ENCODE measurements at places on chromosomes 16 and 17. TPM values are rescaled to one million over a fixed set of nuclear protein-coding genes. Genes with fewer than 3 reads are reported as not detected.

DNA sequence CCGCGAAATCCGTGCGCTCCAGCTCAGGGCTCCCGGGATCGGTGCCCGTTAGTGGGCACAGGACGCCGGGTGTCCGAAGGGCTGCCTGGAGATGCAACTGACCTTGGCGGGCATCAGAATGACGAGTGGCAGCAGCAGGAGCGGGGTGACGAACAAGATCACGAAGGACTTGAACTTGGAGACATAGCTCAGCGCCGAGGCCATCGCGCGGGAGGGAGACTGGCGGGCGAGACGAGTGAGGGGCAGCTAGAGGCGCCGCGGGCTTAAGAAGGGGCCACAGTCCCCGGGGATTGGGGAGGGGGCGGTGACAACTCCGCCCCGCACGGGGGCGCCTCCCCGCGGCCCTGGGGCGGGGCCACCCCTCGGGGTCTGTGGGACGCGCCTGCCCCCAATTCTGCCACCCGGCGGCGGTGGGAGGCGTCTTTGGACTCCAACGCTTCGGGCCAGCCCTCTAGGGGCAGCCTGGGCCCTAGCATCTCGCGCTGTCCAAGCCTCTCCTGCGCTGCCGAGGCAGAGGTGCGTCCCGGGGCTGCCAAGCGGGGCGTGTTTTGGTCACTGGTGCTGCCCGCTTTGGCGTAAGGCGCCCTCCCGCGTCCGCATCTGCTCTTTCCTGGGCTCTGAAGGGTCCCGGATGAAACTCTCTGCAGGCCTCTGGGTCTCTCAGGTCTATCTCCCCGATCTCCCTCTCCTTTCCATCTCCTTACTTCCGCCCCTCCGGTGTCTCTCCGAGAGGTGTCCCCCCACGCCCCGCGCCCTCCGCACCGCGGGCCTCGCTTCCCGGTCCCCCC is at the start of gene SLC13A5:
TSS of gene SLC13A5 (minus strand) at position 240 of the 788 bp plus-strand sequence. CDS start at position 204, 36 bp downstream.
- no peak for DNase-seq

DNA sequence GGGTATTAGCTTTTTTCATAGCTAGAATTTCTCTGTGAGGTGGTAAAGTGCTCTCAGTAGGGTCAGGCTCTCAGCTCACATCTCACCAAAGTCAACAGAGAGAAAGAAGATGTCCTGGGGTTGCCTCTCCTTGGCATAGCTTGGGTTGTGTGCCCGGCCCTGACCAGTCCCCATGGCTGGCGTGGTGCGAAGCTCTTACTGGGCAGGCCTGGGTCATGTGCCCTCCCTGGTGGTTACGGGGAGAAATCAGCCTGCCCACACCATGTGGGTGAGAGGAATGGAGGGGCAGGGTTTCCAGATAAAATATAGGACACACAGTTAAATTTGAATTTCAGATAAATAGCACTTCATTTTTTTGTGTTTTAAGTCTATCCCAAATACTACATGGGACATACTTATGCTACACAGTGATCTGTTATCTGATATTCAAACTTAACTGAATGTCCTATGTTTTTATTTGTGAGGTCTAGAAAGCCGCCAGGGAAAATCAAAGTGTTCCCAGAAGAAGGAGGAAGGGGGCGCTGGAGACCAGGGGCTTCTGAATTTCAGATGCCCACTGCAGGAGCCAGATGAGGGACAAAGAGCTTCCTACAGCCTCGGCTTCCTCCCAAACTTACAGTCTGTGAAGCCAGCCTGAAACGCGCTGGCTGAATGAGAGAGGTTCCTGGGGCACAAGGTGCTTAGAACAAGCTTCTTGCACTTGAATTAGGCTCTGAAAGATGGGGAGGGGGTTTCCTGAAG is 45.4 kb downstream of the NKD1 start:
- DNase-seq, result no peak

DNA sequence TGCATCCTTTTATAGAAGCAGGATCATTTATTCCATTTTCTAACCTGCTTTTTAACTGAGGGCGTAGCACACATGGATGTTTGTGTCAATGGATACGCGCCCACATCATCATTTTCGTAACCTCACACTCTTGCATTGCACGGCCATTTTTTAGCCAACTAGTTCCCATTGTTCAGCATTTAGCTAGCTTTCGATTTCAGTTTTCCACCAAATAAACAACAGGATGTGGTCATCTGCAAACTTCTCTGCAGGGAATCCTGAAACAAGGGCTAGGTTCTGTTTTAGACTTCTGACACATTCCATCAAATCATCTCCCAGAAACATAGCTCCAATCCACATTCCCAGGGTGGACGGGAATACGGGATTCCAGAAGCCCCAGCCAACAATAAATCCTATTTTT is 6.4 kb downstream of the CYB561 start:
- DNase-seq, result no peak

GRCh38 chr17:6374271-6374691 is 60.6 kb downstream of the AIPL1 start:
- DNase-seq, result no peak

GRCh38 chr16:67653128-67653788 is 6.8 kb downstream of the ACD start:
- DNase-seq, result no peak

DNA sequence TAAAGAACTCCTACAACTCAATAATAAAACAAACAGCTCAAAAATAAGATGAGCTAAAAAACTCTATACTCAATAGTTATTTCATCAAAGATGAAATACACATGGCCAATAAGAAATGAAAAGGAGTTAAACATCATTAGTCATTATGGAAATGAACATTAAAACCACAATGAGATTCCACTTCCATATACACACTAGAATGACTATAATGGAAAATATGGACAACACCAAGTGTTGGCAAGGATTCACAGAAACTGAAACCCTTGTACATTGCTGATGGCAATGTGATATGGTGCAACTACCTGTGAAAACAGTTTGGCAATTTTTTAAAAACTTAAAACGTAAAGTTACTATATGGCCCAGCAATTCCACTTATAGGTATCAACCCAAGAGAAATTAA is 91.4 kb downstream of the GRIN2A start:
- DNase-seq, result no peak

GRCh38 chr16:69064764-69065313 is 40.6 kb upstream of the HAS3 start:
- DNase-seq, result no peak

The CCL16 gene
- total RNA-seq, result 0.85 TPM

The MKS1 gene
- 13.8 TPM for total RNA-seq

The KIFC3 gene
- 65.0 TPM for total RNA-seq

The SPEM2 gene
- total RNA-seq, result not detected

The CNTROB gene
- 23.7 TPM for total RNA-seq

The UBE2O gene
- total RNA-seq, result 25.5 TPM

The SCN4A gene
- total RNA-seq, result 0.07 TPM

The GAST gene
- not detected for total RNA-seq

The MCRIP1 gene
- total RNA-seq, result 149 TPM

Measured in pulmonary artery endothelial cell (primary cell).